ENCODE measurements at places on chromosomes 3 and 15. TPM values are rescaled to one million over a fixed set of nuclear protein-coding genes. Genes with fewer than 3 reads are reported as not detected.

SLC24A5 gene
- total RNA-seq: not detected

RBMS3 gene
- 27.3 TPM for total RNA-seq

GP5 gene
- 0.11 TPM for total RNA-seq

SLC6A1 gene
- 0.40 TPM for total RNA-seq

KNG1 gene
- total RNA-seq: 1.0 TPM

CAMK1 gene
- total RNA-seq: 22.8 TPM

MCF2L2 gene
- 0.24 TPM for total RNA-seq

CEMIP gene
- 0.06 TPM for total RNA-seq

CLK3 gene
- total RNA-seq: 71.5 TPM

FAM81A gene
- total RNA-seq: 3.2 TPM

TIMMDC1 gene
- total RNA-seq: 232 TPM

NR1I2 gene
- not detected for total RNA-seq

PFN2 gene
- 75.1 TPM for total RNA-seq

MYRIP gene
- total RNA-seq: 2.2 TPM

CCDC13 gene
- 0.81 TPM for total RNA-seq

TRIM42 gene
- not detected for total RNA-seq

EFCC1 gene
- 1.3 TPM for total RNA-seq

WDR49 gene
- 2.0 TPM for total RNA-seq

NEK10 gene
- 6.4 TPM for total RNA-seq

RAB7A gene
- total RNA-seq: 253 TPM

TMEM40 gene
- total RNA-seq: 3.1 TPM

ANKDD1A gene
- 0.64 TPM for total RNA-seq

ADIPOQ gene
- total RNA-seq: 1.8 TPM

GUCA1C gene
- total RNA-seq: 5.2 TPM

ANKRD63 gene
- total RNA-seq: 0.57 TPM

NUP210 gene
- 2.6 TPM for total RNA-seq

TMCO5A gene
- not detected for total RNA-seq

CPB1 gene
- total RNA-seq: not detected

TMEM45A gene
- 2.4 TPM for total RNA-seq

GOLGA8H gene
- 0.24 TPM for total RNA-seq

KCNMB2 gene
- 1.3 TPM for total RNA-seq

DNAH1 gene
- 6.6 TPM for total RNA-seq

MOBP gene
- total RNA-seq: not detected

TMEM212 gene
- not detected for total RNA-seq

CCRL2 gene
- 1.4 TPM for total RNA-seq

FBLN2 gene
- 40.6 TPM for total RNA-seq

OR5K2 gene
- not detected for total RNA-seq

GOLGA8O gene
- total RNA-seq: 1.0 TPM

IL5RA gene
- total RNA-seq: 0.13 TPM

KBTBD12 gene
- 31.9 TPM for total RNA-seq

MLH1 gene
- total RNA-seq: 50.3 TPM

CLDN11 gene
- total RNA-seq: 1.5 TPM

ACKR4 gene
- total RNA-seq: 1.6 TPM

SLC22A13 gene
- total RNA-seq: 0.24 TPM

ESYT3 gene
- 0.95 TPM for total RNA-seq

FAM107A gene
- total RNA-seq: 42.1 TPM

ATP13A5 gene
- not detected for total RNA-seq

OIP5 gene
- 0.44 TPM for total RNA-seq

NXPE3 gene
- 33.0 TPM for total RNA-seq

DPPA4 gene
- total RNA-seq: not detected

C3orf49 gene
- not detected for total RNA-seq

CFAP44 gene
- total RNA-seq: 1.4 TPM

P2RY1 gene
- total RNA-seq: 6.4 TPM

DLL4 gene
- 19.2 TPM for total RNA-seq

HIGD2B gene
- not detected for total RNA-seq
